ENCODE measurements at places on chromosomes 6 and 20.

- H3K4me1 ChIP-seq = no peaks in the 10 kb centered on the region
- H3K4me3 ChIP-seq = no peak overlapping the region
- no peaks in the 10 kb centered on the region for H3K27me3 ChIP-seq
- no peak overlapping the region for H3K27ac ChIP-seq
- no peaks in the 10 kb centered on the region for H3K36me3 ChIP-seq
- DNase-seq = no peak
Measured at GRCh38 chr6:125165256-125165655, 11.7 kb downstream of the TPD52L1 start.

- H3K4me1 ChIP-seq = peaks cover 25% of the 10 kb centered on the region
- DNase-seq = no peak
- H3K4me3 ChIP-seq = no peak overlapping the region
- no peaks in the 10 kb centered on the region for H3K27me3 ChIP-seq
- H3K36me3 ChIP-seq = no peaks in the 10 kb centered on the region
Measured at GRCh38 chr6:16493802-16494201, 255.4 kb downstream of the GMPR start.

- no peaks in the 10 kb centered on the region for H3K27me3 ChIP-seq
- peak overlapping the region; percentile 66 for H3K27ac ChIP-seq
- H3K4me1 ChIP-seq = peaks cover 4% of the 10 kb centered on the region
- no peaks in the 10 kb centered on the region for H3K36me3 ChIP-seq
- no peak overlapping the region for H3K4me3 ChIP-seq
Measured at GRCh38 chr20:30502670-30503069, 754.8 kb upstream of the DEFB115 start.

DNA sequence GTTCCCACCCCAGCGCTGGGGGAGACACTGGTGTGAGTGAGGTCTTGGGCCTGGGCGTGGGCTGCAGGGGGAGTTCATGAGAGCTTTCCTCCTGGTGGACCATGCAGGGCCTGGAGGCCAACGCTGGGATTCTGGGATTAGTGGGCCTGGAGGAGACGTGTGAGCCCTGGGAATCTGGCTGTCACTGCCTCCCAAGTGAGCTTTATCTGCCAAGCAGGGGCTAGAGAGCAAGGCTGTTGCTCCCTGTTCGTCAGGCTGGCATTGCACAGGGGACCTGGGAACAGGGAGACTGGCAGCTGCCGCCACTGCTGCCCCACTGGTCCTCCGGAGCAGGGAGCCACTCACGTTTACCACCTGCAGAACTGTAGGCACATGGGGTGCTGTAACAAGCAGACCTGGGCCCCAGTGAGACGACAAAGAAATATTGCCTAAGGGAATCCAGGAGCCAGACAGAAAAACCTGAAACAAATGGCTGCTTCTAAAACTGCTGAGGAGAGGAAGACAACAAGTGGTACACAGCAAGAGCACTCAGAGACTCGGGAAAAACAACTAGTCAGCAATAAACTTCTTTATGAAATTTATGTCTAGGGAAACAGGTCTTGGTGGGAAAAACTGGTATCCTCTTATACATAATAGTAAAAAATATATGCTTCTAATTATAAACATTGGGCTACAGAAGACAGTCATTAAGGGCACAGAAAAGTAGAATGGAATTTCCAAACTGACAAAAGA lies 45.2 kb downstream of the PPP1R3G start:
- H3K36me3 ChIP-seq = no peaks in the 10 kb centered on the region
- peaks cover 13% of the 10 kb centered on the region for H3K4me1 ChIP-seq
- no peaks in the 10 kb centered on the region for H3K27me3 ChIP-seq

GRCh38 chr6:136401749-136402148 lies 112.1 kb upstream of the BCLAF1 start:
- no peak for DNase-seq
- no peaks in the 10 kb centered on the region for H3K36me3 ChIP-seq
- H3K4me3 ChIP-seq = no peak overlapping the region
- H3K27me3 ChIP-seq = no peaks in the 10 kb centered on the region
- no peak overlapping the region for H3K27ac ChIP-seq

DNA sequence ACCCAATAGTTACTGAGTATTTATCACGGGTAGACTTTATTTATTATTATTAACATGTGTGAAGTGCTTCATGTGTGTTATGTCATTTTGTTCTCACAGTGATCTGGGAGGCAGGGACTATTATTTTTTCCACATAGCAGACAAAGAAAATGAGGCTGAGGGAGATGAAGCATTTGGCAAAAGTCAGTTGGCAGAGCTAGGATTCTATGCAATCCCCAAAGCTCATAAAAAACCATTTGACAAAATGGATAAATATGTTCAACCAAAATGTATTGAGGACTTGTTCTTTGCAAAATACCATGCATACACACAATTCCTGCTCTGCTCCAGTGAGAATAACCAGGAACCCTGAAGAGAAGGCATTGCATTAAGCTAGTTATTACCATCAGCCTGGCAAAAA lies 184.4 kb downstream of the HS3ST5 start:
- no peaks in the 10 kb centered on the region for H3K27me3 ChIP-seq
- no peak overlapping the region for H3K27ac ChIP-seq
- no peaks in the 10 kb centered on the region for H3K4me1 ChIP-seq
- H3K4me3 ChIP-seq = no peak overlapping the region
- no peaks in the 10 kb centered on the region for H3K36me3 ChIP-seq

- DNase-seq = no peak
- no peaks in the 10 kb centered on the region for H3K27me3 ChIP-seq
- no peaks in the 10 kb centered on the region for H3K4me1 ChIP-seq
- no peaks in the 10 kb centered on the region for H3K36me3 ChIP-seq
- no peak overlapping the region for H3K27ac ChIP-seq
Measured at GRCh38 chr6:82679232-82679631, 315.6 kb downstream of the TPBG start.

- no peak for DNase-seq
- H3K27me3 ChIP-seq = no peaks in the 10 kb centered on the region
- H3K4me1 ChIP-seq = peaks cover 14% of the 10 kb centered on the region
- no peak overlapping the region for H3K4me3 ChIP-seq
- peaks cover 13% of the 10 kb centered on the region for H3K36me3 ChIP-seq
Measured at GRCh38 chr20:32440758-32441078, 82.6 kb downstream of the ASXL1 start.

- DNase-seq = peak; percentile 83
- H3K27ac ChIP-seq = no peak overlapping the region
- no peak overlapping the region for H3K4me3 ChIP-seq
- no peaks in the 10 kb centered on the region for H3K27me3 ChIP-seq
- no peaks in the 10 kb centered on the region for H3K4me1 ChIP-seq
Measured at GRCh38 chr6:24205020-24205492, 79.0 kb downstream of the NRSN1 start.

DNA sequence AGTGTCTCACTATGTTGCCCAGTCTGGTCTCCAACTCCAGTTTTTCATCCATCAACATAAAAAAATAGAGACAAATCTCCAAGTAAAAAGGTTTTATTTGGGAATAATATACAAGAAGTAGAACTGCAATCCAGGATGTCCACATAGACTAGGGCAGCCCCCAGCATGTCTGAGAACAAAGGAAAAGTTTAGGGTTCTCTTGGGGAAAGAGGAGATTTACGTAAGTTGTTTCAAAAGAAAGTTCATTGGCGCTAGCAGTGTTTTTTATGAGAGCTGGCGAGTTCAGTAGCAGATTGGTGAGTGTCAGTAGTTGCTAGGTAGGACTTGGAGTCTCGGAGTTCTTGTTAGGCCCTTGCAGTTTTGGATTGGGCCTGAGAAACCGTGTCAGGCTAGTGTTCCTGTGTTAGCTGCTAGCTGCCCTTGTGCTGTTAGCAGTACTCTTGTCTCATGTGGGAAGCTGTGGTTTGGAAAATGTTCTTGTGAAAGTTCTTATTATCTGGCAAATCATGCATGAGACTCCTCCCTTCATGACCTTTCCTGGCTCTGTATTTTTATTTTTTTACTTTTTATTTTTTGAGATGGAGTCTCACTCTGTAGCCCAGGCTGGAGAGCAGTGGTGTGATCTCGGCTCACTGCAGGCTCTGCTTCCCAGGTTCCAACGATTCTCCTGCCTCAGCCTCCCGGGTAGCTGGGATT lies 24.7 kb downstream of the TTLL9 start:
- H3K27ac ChIP-seq = no peak overlapping the region
- peaks cover 7% of the 10 kb centered on the region for H3K4me1 ChIP-seq
- no peak overlapping the region for H3K4me3 ChIP-seq
- H3K27me3 ChIP-seq = no peaks in the 10 kb centered on the region
- DNase-seq = peak; percentile 91

GRCh38 chr20:49854190-49854875 lies 41.7 kb downstream of the SLC9A8 start:
- H3K27ac ChIP-seq = no peak overlapping the region
- peaks cover 4% of the 10 kb centered on the region for H3K36me3 ChIP-seq
- H3K4me3 ChIP-seq = no peak overlapping the region
- H3K27me3 ChIP-seq = no peaks in the 10 kb centered on the region
- H3K4me1 ChIP-seq = no peaks in the 10 kb centered on the region

DNA sequence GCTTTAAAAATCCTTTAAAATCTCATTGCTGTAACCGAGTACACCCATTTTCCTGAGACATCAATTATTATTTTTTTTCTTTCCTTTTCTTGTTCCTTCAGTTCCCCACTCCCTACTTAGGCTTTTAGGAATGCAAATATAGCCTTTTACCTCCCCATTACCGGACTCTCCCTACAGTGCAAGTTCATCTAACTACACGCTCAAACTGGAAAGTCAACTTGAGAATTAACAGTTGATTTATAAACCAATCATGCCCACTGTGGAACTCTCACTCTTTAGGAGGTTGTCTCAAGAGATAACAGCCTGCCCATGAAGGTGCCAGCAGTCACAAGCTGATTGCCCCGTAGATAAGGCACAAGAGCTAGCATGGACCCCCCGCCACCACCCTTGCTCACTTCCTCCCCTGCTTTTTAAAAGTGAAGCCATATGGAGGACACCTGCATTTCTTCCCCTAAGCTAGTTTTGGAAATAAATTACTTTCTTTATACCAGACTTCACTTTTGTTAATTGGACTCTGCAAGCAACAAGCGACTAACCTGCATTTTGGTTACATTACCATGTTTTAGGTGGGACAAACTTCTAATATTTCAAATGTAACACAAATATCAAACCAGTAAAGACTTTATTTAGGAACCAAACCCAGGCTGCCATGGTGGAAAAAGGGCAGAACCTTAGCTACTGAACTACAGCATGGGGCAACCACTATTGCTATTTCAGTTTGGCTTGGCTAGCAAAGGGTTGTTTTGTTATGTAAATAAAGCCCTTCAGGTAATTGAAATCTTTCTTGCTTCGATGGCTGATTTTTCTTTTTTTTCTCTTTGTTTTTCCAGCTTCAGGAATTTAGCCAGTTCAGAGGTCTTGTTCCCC lies 34.9 kb downstream of the UBD start:
- no peak overlapping the region for H3K4me3 ChIP-seq
- no peak overlapping the region for H3K27ac ChIP-seq
- no peak for DNase-seq
- no peaks in the 10 kb centered on the region for H3K4me1 ChIP-seq

- H3K27ac ChIP-seq = no peak overlapping the region
- no peaks in the 10 kb centered on the region for H3K4me1 ChIP-seq
Measured at GRCh38 chr6:78829407-78829806, 37.9 kb upstream of the IRAK1BP1 start.

- no peaks in the 10 kb centered on the region for H3K36me3 ChIP-seq
- no peak overlapping the region for H3K27ac ChIP-seq
- no peak for DNase-seq
- H3K27me3 ChIP-seq = no peaks in the 10 kb centered on the region
- H3K4me3 ChIP-seq = no peak overlapping the region
Measured at GRCh38 chr20:50376888-50377459, 133.2 kb upstream of the PTPN1 start.

DNA sequence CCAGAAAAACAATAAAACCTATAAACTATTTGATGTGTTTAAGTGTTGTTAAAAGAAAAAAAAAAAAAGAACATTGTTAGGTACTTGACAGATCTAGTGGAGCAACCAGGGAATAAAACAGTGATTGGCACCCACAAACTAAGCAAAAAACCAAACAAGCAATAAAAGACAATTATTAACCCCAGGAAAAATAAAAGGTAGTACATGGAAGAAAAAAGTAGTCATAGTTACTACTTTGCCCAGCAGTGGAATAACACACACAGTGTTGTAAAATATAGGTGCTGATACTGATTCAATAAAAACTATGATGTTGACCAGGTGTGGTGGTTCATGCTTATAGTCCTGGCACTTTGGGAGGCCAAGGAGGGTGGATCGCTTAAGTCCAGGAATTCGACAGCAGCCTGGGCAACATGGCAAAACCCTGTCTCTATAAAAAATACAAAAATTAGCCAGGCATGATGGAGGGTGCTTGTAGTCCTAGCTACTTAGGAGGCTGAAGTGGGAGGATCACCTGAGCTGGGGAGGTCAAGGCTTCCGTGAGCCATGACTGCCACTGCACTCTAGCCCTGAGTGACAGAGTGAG lies 43.9 kb downstream of the PIGU start:
- H3K36me3 ChIP-seq = peaks cover 4% of the 10 kb centered on the region
- no peaks in the 10 kb centered on the region for H3K27me3 ChIP-seq
- no peak overlapping the region for H3K27ac ChIP-seq
- no peak overlapping the region for H3K4me3 ChIP-seq
- no peak for DNase-seq

DNA sequence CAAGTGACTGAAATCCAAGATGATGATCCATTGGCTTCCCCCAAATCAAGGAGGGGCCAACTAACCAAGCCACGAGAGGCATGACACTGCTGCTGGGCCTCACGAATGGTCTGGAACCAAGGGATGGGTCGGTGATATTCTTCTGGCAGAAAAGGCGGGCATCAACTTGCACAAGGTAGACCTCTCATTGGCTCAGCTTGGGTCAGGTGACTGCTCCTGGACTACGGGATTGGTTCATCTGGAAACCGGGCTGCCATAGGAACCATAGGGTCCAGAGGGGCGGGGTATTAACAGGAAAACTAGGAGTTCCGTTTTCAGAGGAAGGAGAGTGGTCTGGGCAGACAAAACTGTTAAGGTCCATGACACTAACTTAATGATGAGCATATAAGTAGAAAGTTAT lies 100.9 kb downstream of the TFAP2C start:
- H3K27ac ChIP-seq = no peak overlapping the region
- DNase-seq = peak; percentile 49
- H3K4me1 ChIP-seq = no peaks in the 10 kb centered on the region
- no peaks in the 10 kb centered on the region for H3K36me3 ChIP-seq
- H3K4me3 ChIP-seq = no peak overlapping the region

- H3K27ac ChIP-seq = peak overlapping the region; percentile 81
- H3K27me3 ChIP-seq = no peaks in the 10 kb centered on the region
- peak overlapping the region; percentile 69 for H3K4me3 ChIP-seq
- no peak for DNase-seq
- H3K36me3 ChIP-seq = peaks cover 73% of the 10 kb centered on the region
- peaks cover 58% of the 10 kb centered on the region for H3K4me1 ChIP-seq
Measured at GRCh38 chr20:59032713-59033059, 551 bp upstream of the ATP5F1E start.
